NCI-H446 treated with DMSO at 0.1 percent for 48 hours (cell line): ENCODE measurements at places on chromosomes 12 and 14.

DNA sequence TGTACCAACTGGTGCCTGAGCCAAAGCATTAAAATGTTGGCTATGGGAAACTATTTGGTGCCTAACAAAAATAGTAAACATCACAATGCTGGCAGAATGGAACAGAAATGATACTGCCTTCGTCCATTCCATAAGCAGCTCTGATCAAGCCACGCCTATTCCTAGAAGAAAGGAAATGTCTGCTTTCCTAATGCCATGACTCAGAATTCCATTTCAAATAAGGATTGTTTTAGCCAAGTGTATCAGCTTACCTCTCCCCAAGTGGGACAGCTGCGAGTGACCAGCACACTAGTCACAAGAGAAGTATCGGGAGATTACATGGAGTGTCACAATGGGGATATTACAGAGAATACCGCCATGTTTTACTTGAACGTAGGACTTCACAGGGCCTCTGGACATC is 38.7 kb downstream of the GLT8D2 start:
- DNase-seq: no peak

DNA sequence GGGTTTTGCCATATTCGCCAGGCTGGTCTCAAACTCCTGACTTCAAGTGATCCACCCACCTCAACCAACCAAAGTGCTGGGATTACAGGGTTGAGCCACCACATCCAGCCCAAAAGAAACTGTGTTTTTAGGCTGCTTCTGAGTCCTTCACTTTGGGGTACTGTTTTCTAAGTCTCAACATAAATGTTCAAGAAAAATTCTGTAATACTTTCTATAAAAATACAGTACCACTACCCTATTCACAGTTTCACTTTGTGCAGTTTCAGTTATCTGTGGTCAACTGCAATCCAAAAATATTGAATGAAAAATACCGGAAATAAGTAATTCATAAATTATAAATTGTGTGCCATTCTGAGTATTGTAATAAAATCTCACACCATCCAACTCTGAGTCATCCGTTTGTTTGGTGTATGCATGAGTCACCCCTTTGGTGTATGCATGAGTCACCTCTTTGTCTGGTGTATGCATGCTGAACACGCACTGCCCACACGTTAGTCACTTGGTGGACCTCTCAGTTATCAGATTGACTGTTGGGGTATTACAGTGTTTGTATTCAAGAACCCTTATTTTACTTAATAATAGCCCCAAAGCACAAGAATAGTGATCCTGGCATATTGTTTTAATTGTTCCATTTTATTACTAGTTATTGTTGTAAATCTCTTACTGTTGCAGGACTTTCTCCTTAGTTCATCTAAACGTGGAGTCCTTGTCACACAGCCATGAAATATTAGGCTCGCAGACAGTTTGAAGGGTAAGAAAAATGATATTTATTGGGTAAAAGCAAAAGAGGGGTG is 190.2 kb downstream of the FSCB start:
- DNase-seq: peak; percentile 39

GRCh38 chr12:106753526-106753925 is 21.0 kb upstream of the RIC8B start:
- DNase-seq: no peak

- DNase-seq: no peak
These were observed 93.5 kb downstream of the GRIN2B start for GRCh38 chr12:13887779-13888388.

DNA sequence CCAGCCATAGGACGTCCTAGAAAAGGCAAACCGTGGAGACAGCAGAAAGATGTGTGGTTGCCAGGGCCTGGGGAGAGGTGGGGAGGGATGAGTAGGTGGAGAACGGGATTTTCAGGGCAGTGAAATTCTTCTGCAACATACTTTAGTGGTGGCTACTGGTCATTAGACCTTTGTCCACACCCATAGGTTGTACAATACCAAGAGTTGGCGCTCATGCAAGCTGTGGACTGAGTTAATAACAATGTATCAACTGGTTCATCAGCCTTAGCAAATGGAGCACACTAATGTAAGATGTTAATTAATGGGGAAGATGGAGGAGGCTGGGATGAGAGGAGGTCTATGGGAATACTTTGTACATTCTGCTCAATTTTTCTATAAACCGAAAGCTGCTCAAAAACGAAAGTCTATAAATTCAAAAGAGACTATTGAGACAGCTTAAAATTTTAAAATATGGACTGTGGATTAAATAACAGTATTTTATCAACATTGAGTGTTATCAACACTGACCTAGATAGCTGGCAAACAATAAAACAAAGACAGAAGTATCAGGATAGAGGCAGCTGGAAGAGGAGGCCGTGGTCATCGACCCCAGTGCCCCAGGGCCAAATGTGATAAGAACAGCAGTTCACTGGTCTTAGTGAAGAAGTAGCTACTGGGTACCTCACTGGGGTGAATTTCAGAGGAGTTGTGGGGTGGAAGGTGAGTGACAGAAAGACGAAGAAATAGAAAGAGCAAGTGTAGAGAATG is 90.9 kb downstream of the SYNE3 start:
- DNase-seq: no peak

GRCh38 chr12:112458751-112459150 is 40.0 kb downstream of the PTPN11 start:
- no peak for DNase-seq

DNA sequence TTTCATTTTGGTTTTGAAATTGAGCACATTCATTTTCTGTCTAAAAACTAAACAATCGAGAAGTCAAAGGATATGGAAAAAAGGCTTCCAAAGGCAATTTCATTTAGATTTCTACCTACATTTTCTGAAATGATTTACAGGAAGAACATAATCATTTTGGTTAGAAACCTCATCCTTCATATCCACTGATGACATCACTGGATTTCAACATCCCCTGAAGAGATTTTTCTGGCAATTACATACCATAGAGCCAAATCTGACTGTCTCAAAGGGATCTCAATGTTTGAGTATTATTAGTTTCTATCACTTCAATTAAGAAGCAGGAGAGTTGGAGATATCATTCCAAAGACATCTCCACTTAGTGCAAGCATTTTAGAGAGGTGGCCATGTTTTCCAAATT is 137.8 kb downstream of the TTC7B start:
- no peak for DNase-seq

DNA sequence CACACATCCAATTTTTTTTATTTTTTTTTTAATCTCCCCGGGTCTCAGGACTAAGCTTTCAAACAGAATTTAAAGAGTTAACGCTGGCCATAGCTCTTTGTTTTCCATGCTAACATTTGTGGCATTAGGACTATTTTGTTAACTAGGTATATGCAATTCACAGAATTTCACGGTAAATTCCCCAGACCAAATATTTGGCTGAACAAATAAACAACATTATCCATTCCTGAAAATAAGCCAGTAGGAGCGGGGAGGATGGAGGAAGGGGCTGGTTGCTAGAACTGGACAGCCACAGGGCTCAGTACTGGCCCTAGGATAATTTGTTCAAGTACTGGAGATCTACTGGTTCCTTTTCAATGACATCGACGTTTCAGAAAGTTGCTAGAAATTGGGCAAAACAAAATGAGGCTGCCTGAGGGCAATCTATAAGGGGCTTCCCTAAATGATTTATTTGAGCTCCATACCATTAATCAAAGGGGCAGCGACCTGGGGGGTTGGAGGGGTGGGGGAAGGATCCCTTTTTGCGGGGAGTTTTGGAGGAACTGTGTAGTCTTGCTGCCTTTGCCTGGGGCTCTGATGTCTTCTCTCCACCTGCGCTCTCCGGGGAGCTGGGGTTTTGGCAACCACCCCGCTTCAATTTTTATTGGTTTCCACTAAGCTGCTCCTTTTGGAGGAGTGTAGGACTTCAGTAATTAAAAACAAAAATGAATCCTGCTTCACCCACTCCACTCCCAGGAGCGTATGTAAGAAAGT is 9.0 kb downstream of the BMP4 start:
- DNase-seq: no peak

DNA sequence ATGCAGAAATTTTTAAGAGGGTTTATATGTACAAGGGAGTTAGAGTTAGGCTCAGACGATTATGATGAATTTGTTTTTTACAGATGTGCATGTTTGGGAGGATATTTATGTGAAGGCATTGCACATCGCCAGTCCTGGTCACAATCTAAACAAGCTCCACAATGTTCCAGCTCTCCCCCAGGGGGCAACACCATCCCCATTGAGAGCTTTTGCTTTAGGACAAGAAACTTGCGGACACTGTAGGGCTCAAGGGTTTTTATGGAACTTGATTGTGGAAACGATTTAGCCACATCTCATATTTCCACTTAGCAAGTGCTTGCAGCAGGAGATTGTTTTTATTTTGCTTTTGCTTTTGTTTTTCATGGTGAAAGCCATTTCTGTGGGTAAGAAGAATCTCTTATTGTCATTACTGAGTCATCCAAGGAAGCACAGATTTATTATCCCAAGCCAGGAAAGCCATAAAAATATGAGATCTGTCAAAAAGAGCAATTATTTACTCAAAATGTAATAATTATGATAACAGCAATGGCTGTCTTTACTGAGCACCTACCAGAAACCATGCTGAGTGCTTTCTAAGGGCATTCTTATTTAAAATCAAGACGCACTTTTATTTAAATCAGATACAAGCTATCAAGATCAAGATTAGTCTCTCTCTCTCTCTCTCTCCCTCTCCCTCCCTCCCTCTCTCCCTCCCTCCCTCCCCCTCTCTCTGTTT is 276.7 kb upstream of the SRRM4 start:
- no peak for DNase-seq

GRCh38 chr12:11577658-11578260 is 71.7 kb upstream of the ETV6 start:
- no peak for DNase-seq

GRCh38 chr12:106190581-106190980 is 51.8 kb upstream of the NUAK1 start:
- DNase-seq: no peak

DNA sequence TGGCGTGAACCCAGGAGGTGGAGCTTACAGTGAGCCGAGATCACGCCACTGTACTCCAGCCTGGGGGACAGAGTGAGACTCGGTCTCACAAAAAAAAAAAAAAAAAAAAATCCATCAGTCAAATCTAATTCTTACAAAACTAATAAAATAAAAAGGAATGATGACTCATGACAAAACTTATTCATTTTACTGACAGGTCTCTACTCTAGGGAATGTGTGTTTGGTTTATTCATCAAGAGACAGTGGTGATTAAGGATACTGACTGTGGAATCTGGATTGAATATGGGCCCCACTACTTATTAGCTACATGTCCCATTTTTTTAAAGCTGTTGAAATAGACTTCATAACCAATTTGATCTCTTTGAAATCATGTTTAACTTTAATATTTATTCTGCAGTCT is 29.3 kb upstream of the GAS2L3 start:
- DNase-seq: no peak
